ENCODE measurements at places on chromosomes 3 and 15.

GRCh38 chr3:57164657-57165573, at the start of gene IL17RD:
Gene IL17RD, minus strand, starts transcription at chr3:57165353. Its CDS starts 67 bp downstream, at chr3:57165286.
- DNase-seq, result no peak

- no peak for DNase-seq
Measured at GRCh38 chr3:10883478-10884234, 67.6 kb downstream of the SLC6A11 start.

- no peak for DNase-seq
Measured at GRCh38 chr3:149955449-149955848, 15.2 kb downstream of the PFN2 start.

DNA sequence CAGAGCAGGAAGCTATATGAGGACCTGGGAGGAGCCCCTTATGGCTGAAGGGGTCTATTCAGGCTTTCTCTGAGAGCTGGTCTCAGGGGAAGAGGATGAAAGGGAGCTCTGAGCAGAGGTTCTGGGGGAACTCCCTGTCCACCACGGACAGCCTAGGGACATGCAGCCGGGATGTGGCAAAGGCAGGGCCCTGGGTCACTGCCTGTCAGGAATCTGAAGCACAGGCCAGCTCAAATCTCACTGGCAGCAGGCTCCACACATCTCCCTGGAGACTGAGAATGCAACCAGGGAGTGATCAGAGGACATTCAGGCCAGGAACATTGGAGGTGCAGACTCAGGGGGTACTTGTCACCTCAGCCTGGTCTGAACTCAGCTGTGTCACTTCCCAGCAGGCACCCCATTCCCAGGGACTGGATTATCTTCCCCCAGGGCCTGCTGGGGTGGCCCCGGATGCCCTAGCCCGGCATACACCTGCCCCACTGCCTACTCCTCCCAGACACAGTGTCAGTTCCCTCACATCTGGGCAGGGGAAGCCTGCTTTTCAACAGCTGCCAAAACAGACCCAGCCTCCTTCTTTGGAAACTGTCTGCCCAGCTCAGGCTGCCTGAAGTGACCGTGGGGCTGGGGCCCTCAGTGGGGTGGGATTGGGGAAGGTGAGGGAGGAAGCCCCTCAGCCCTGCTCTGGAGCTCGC, 18.3 kb upstream of the SEMA3F start:
- no peak for DNase-seq

DNA sequence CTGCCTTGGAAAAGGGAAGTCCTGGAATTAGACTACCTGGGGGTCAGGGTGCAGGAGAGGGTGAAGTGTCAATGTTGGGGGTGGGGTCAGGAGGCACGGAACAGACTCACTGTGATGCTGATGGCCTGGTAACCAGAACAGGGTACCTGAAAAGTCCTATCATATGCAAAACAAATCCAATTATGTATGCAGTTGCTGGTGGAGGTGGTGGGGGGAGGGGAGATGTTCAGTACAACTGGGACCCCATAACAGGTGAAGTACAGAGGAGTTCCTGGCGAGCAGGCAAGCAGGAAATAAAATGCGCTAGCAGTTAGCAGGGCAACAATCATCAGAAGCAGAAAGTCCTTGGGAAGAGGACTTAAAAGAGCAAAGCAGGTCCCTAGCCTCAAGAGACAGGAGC, 4.2 kb upstream of the KATNBL1 start:
- DNase-seq, result no peak

DNA sequence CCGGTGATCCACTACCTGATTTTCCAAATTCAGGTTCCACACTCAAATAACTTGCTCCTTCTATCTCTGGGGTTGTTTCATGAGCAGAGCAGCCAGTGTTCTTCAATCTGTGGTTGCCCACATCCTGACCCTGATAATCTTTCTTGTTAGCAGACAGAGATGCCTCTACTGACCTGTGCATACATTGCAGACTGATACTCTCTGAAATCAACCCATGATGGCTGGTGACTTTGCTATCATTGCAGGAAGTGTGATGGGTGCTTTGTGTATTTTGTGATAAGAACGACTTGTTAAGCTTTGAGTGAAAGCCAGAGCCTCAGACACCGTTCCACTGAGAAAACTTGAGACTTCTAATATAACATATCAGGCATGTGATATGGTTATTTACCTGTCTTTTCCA, 39.9 kb downstream of the GATM start:
- DNase-seq, result peak; percentile 1
